ENCODE measurements at places on chromosomes 5 and 9.

GRCh38 chr5:133245191-133246052 lies 193.6 kb downstream of the HSPA4 start:
- no peak for DNase-seq

GRCh38 chr5:172486451-172486850 lies 32.1 kb upstream of the SH3PXD2B start:
- DNase-seq, result no peak

DNA sequence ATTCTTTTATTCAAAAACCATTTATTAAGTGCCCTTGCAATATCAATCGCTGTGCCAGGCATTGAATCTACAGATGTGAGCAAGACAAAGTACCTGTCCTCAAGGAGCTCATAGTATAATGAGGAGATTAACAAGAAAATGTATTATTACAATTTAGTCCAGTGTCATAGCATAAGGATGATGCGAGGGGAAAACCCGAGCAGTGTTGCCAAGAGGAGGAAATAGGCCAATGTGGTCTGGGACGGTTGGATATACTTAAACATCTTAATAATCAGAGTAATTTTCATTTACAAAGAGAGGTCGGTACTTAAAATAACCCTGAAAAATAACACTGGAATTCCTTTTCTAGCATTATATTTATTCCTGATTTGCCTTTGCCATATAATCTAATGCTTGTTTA lies 18.5 kb downstream of the CD274 start:
- DNase-seq, result no peak

- no peak for DNase-seq
Observed at GRCh38 chr5:142087920-142088679, 20.5 kb upstream of the NDFIP1 start.

GRCh38 chr9:129381481-129381957 lies 203.5 kb upstream of the IER5L start:
- DNase-seq, result no peak
